ENCODE measurements at places on chromosomes 12 and 14.

GRCh38 chr12:119432949-119433348 lies 98.4 kb downstream of the CCDC60 start:
- no peak for DNase-seq

DNA sequence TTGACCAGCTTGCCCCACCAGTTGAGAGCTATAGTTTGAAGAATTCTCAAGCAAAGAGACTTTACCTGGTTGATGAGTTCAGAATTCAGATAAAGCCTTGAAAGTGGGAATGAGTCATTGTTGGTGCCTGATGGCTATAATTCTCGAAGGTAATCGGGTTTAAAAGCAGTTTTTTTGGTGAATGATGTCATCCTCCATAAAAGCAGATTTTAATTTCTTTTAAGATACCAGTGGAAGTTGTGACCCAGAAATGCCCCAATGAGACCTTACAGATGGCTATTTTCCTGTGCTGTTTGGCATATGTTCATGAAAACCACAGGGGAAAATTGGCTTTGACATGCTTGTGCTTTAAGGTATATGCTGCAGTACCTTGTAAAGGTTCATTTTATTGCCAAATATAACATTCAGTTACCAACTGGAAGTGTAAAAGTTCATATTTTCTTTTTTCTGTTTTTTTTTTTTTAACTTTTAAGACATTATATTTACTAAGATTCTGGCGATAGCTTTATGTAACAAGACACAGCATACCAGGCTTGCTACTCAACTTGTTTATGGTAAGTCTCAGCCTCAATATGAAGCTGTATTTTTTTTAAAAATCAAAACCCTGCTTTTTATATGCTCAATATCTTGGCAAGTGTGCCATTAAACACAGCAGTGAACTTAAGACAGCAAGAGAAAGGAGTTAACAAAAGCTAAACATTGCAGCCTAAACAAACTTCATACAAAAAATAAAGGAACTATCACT lies 119.3 kb downstream of the LMNTD1 start:
- DNase-seq = no peak

DNA sequence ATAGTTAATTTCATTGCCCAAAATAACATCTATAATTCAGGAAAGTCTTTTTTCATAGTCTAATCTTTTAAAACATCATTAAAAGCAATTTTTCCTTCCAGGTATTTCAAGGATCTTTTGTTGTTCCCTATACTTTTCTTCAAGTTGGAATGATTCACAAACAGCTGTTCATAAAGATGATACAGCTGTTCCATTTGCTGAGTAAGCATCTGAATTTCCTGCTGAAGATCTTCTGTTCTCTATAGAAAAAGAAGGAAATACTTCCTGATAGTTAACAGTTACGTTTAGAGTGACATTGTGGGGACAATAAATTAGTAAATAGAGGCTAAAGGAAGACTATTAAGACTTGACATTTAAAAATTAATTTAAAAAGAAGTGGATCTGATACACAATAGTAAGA lies 30.3 kb upstream of the ESR2 start:
- no peak for DNase-seq

GRCh38 chr12:84421103-84421502 lies 491.5 kb downstream of the SLC6A15 start:
- DNase-seq = no peak

GRCh38 chr12:67482751-67483661 lies 165.5 kb upstream of the DYRK2 start:
- DNase-seq = peak; percentile 88
